Activated CD4-positive, CD25-positive, alpha-beta regulatory T cell treated with anti-CD3 and anti-CD28 coated beads, Interleukin-2, amount 50 U/mL, for 24 hours (primary cell): ENCODE measurements at places on chromosomes 2 and 18.
A peak's percentile ranks its signal among the peaks of the same experiment; 100 is the strongest.

GRCh38 chr18:12679183-12679786, 21.4 kb upstream of the SPIRE1 start:
- ATAC-seq, result no peak

GRCh38 chr2:46955764-46956163, 40.2 kb upstream of the MCFD2 start:
- no peak for ATAC-seq

DNA sequence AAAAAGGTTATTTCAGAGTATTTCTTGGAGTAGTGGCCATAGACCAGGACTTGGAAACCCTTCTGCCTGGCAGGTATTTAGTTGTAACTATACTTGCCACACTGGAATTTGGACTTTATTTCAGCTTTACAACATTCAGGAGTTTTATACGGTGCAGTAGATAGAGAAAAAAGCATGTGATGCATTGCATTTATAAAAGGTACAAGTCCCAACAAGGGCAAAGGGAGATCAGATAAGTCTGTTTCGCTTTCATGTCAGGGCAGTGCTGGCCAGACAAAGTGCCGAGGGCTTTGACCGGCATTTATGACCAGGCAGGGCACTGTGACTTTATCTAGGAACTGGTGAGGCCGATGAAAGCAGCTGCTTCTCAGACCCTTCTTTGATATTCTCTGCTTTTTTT, 145.4 kb downstream of the RTN4 start:
- ATAC-seq, result no peak

DNA sequence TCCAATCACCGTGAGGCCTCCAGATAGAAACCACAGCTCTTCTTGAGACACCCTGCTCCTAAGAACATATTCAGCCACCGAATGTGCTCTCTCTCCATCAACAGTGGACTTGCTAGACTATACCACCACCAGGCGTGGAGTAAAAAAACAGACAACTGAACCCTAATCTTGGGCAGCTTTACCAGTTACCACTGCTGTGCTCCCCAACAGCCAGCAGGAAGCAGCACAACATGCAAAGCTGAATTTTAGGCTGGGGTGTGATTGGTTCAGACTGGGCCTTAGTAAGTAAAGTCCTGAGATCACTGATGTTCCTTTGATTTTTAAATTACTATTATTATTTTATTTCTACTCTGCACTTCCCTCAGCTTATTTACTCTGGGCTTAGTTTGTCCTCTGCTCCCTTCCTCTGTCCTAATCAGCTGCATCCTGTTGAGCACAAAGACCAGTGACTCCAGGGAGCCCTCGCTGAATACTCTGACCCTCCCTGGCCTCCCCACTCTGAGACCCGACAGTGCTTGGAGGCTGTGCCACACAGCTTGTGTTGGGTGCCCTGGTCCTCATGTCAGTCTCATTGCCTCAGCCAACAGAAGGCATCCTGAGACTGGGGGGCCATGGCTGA, 21.9 kb downstream of the MRPL35 start:
- ATAC-seq, result peak; percentile 41

DNA sequence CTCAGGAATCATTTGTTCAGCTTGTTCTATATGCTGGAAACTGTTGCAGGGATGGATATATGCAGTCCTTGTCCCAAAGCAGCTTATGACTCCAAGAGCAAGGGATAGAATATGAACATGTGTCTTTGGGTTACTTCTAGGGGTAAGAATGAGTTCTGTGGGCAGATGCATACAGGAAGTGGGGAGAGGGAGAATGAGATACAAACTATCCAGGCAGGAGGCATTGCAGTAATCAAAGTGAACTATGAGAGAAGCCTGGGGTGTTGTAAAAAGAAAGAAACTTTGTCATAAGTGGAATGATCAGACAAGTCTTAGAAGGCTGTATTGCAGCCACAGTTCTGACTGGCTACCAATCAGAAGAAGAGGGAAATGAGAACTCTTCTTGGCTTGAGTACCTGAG, 44.8 kb upstream of the RAB6D start:
- no peak for ATAC-seq

- ATAC-seq, result no peak
These were observed 40.7 kb downstream of the RHOB start for GRCh38 chr2:20487392-20488174.

DNA sequence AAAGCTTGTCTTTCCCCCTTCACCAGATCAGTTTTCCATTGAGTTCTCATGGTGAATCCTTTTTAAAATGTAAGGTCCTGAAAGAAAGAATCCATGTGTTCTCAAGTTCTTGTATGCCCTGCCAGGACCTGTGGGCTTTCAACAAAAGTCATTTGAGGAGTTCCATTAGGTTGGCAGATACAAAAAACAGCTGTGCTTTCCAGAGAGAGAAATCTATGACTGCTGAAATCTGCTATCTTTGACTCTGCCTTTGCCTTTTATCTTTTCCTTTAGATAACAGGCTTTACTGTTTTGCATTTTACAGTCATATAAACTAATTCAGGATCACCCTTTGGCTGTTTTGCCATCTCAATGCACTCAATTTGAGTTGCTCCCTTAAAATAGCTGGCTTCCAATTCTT, 59.7 kb downstream of the CXCR4 start:
- ATAC-seq, result no peak

GRCh38 chr2:230459216-230459615, 43.2 kb downstream of the SP100 start:
- ATAC-seq, result no peak

- peak; percentile 76 for ATAC-seq
These were observed at the start of gene MOCOS for GRCh38 chr18:36187193-36187825. Gene MOCOS (plus strand): TSS chr18:36187497. CDS start chr18:36187540, 43 bp downstream.
